ENCODE measurements at places on chromosomes 16 and 17.

GRCh38 chr16:83912519-83913244, 13.8 kb downstream of the MLYCD start:
- DNase-seq = no peak

- DNase-seq = no peak
These were observed 203.1 kb downstream of the CBLN1 start for GRCh38 chr16:49078571-49078970.

DNA sequence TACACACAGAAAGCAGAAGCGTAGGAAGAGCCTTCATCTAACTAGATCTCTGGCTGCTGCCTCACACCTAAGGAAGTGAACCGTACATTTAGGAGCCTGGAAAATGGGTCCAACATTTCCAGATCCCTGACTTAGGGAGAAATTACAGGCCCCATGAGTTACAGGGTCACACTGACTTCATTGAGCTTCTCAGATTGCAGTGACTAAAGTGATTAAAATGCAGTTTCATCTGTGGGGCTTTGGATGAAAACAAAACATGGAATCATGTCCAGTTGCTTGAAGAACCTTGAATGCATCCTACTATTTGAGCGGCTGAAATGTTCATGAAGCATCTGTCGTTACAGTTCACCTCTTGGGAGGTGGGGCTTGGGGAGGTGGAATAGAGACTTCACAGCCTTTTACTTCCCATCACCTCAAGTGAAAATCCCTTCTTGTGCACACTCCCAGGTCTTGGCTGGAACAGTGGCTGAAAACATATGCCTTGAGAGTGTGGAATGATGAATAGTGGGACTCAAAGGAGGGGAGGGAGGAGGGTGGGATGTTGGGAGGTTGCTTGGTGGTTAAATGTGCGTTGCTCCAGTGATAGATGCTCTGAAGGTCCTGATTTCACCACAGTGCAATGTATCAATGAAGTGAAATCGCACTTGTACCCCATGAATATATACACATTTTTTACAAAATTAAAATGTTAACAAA, 19.7 kb downstream of the TEKT3 start:
- DNase-seq = no peak

DNA sequence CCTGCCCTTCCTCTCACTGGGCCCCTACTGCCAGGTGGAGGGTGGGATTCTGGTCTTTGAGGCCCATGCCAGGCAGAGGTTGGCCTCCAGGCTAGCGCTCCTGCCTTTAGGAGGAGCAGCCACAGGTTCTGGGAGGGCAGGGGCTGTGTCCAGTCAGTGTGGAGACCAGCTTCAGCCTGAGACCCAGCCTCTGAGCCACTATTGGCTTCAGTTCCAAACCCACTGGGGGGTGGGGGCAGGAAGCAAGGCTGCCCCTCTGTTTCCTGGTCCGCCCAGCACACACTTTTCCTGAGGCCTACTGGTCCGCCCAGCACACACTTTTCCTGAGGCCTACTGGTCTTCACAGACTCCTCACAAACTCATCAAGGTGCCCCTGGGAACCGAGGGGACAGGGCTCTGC, 16.4 kb downstream of the SLC5A10 start:
- DNase-seq = no peak

DNA sequence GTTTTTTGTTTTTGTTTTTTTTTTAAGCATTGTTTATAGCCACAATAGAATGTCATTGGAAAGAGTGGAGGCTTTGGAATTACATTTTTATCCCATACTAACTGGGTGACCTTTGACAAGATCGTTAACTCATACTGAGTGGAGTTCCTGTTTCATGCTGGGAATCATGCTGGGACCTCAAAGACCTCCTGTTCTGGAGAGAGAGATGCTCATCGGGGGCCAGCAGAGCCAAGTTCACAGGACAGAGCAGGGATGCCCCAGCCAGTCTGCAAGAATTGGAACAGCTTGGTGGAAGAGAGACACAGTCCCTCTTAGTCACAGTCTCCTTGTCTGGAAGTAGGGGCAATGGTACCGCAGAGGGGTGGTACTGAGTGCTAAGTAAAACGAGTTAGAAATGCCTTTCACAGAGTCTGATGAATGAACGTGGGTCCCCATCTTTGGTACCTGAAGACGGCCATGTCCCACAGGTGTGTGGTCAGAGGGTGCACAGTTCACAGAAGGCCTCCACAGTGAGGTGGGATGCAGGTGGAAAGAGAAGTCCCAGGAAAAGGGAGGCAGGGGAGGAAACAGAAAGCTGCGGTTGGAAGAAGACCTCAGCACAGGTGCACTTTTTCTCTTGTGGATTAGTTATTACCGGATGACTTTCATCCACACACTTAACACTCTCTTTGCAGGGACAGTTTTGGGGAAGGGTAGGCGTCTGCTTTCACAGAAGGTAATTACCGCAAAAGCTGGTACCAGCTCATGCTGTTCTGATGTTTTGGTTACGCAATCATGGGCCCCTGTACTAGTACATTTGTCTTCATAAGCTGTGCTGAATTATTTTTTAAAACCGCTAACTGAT, 147.8 kb downstream of the PRKCA start:
- no peak for DNase-seq

- no peak for DNase-seq
These were observed 10.0 kb upstream of the ABCA3 start for GRCh38 chr16:2350500-2350899.

DNA sequence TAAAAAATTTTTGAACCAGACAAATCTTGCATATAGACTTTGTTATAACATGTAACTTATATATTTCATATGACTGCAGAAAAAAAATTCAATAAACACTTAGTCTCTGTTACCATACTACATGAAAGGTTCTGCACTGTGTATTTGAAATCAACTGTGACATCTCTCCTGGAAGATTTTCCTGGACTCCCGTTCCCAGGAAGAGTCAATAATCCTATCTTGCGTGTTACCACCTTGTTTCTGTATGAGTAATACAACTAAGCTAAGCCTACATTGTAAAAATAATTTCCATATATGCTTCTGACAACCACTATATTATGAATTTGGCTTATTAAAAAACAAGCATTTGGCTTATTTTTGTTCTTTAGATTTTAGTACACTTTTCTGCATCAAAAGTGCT, 665.6 kb upstream of the SOX9 start:
- no peak for DNase-seq

Data from AG09319 (cell line).